ENCODE measurements at places on chromosomes 1 and 21.

- no peak for DNase-seq
Measured at GRCh38 chr1:98048751-98049325, 128.0 kb upstream of the DPYD start.

- no peak for DNase-seq
Measured at GRCh38 chr1:219713981-219714381, 101.1 kb upstream of the ZC3H11B start.

GRCh38 chr1:178946416-178946815 is 75.5 kb upstream of the ANGPTL1 start:
- no peak for DNase-seq

- no peak for DNase-seq
Measured at GRCh38 chr1:200015811-200016210, 11.7 kb upstream of the NR5A2 start.

DNA sequence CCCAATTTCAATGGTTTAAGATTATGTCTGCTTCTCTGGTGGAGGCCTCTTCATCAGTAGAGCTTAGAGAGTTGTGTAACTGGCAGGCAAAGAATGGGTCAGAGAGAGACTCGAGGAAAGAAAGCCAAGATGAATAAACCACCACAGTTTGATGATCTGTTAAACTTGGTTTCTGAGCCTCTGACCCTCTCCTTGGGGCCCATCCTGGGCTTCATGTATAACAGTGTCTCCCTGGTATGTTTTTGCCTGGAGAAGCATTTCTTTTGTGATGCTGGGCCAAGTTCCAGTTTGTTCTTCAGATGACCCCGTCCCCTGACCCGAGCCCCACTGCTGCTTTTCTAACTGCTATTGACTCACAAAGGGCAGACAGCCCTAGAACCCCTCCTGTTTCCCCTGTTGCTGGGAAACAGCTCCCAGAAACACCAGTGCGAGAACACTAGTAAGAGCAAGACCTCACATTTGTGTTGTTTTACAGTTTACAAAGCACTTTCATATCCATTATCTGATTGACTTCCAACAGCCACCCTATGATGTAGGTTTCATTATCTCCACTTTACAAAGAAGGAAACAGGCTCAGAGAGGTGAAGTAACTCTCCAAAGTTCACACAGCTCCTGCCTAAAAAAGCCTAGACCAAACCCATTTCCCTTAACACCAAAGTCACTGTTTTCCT is 9.0 kb downstream of the CD2 start:
- DNase-seq: no peak

DNA sequence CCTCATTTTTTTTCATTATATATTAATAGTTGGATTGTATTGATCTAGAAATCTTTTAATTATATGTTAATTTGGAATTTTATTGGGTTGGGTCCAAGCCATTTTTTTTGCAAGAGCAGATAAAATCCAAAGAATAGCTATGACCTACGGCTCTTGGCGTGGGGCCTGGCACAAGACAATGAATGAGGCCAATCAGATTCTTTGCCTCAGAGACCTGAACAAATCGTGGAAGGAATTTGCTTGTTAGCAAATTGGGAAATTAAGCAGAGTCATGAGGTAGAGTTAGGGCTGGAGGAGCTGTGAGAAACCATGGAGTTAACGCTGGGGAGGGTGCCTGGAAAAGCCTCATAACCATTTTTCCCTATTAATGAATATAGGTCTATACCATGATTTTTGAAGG is 40.1 kb downstream of the CAMSAP2 start:
- DNase-seq: no peak

- DNase-seq: no peak
Measured at GRCh38 chr1:65056866-65057265, 90.5 kb upstream of the JAK1 start.

DNA sequence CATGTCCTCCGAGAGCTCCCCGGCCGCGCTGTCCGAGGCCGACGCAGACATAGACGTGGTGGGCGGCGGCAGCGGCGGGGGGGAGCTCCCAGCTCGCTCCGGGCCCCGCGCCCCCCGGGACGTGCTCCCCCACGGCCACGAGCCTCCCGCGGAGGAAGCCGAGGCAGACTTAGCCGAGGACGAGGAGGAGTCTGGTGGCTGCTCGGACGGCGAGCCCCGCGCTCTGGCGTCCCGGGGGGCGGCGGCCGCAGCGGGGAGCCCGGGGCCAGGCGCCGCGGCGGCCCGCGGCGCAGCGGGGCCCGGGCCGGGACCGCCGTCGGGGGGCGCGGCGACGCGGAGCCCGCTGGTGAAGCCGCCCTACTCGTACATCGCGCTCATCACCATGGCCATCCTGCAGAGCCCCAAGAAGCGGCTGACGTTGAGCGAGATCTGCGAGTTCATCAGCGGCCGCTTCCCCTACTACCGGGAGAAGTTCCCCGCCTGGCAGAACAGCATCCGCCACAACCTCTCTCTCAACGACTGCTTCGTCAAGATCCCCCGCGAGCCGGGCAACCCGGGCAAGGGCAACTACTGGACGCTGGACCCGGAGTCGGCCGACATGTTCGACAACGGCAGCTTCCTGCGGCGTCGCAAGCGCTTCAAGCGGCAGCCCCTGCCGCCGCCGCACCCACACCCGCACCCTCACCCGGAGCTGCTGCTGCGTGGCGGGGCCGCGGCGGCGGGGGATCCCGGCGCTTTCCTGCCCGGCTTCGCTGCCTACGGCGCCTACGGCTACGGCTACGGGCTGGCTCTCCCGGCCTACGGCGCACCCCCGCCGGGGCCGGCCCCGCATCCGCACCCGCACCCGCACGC is 547 bp downstream of the FOXD2 start:
- no peak for DNase-seq

GRCh38 chr1:112477550-112477949 is 31.2 kb upstream of the WNT2B start:
- no peak for DNase-seq

GRCh38 chr1:155202198-155202597 is 5.5 kb downstream of the THBS3 start:
- DNase-seq: no peak

- DNase-seq: no peak
Measured at GRCh38 chr1:66373157-66373591, 160.8 kb upstream of the SGIP1 start.

GRCh38 chr1:245045087-245045881 is 109.5 kb upstream of the KIF26B start:
- peak; percentile 88 for DNase-seq

DNA sequence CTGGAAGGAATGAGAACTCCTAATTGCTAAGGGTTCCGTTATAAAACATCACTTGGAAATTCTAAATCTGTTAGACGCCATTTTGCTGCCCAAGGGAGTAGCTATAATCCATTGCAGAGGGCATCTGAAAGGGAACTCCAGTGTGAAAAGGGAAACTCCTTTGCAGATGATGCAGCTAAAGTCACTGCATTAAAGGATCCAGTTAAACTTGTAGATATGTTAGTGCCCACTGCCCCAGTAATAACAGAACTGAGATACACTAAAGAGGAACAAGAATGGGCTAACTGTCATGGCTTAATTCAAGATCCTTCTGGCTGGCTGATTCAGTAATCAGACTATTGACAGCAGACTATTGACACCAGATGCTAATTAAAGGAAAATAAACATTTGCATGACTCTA is 81.8 kb upstream of the KIAA0040 start:
- no peak for DNase-seq

GRCh38 chr1:7551442-7551841 is 219.7 kb upstream of the VAMP3 start:
- no peak for DNase-seq

- DNase-seq: no peak
Measured at GRCh38 chr1:150511985-150512660, 3.4 kb upstream of the FALEC start.

DNA sequence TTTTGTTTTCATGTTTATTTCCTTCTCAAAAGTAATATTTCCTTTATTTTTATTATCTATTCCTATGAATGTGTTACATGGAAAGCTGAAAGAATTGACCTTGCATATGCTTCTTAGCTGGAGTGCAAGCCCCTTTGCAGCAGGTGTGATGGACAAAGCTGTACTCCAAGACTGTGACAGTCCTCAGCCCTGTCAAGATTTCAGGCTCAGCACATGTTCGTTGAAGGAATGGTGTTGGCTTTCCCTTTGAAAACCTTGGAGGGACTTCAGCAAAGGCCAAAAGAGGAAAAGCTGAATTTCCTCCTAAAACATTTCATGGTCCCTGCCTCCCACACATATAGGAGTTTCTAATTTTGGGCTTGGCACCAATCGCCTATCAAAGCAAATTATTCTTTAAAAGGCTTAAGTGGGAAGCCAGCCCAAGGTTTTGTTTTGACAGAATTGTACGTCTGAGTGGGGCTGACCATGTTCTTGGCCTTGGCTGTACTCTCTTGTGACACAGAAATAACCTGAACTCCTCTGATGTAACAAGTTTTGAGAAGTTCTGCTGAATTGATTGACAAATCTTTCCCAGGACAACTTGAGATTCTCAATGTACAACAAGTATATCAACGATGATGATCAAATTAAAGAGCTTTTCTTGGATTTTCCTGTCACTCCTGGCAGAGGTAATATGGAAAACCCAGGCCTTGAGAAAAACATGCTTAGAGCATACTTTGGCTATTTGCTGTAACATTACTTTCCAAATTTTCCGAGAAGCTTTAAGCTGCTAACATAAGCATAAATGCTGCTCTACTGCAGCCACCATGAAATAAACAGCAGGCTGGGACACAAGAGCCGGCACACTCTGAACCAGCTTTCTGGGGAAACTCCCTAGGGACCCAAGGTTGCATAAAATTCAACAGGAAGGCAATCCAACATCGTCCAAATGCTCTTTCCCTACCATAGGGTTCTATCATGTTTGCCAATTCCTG is 135.7 kb upstream of the ZNF648 start:
- no peak for DNase-seq

DNA sequence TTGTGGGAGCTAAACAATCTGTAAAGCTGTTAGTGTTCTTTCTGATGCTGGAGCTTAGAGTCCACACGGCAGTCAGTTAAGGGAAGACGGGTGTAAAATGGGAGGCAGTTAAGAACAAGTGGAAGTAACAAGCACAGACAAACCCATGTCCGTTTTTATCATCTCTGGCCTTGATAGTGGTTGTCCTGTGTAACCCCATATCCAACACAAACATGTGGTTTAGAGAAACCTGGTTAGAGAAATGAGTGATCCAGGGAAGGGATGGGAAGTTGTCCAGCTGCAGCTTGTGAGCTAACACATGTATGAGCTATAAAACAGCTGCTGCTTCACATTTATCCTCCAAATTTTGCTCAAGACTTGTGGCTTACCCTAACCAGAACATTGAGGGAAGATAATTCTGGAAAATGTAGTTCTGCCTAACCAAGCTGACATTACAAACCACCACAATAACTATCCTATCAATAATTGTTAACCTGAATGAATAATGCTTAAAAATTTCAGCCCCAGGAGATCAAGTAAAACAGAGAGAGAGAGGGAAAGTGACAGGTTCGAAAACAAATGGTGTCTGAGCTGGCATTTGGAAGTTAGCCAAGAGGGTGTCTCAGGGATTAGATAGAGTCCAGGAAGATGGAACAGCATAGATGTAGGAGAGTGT is 10.6 kb upstream of the C1orf162 start:
- DNase-seq: no peak

GRCh38 chr1:101167891-101168290 is 68.9 kb upstream of the S1PR1 start:
- no peak for DNase-seq

- no peak for DNase-seq
Measured at GRCh38 chr1:173329726-173330125, 122.6 kb upstream of the TNFSF4 start.

DNA sequence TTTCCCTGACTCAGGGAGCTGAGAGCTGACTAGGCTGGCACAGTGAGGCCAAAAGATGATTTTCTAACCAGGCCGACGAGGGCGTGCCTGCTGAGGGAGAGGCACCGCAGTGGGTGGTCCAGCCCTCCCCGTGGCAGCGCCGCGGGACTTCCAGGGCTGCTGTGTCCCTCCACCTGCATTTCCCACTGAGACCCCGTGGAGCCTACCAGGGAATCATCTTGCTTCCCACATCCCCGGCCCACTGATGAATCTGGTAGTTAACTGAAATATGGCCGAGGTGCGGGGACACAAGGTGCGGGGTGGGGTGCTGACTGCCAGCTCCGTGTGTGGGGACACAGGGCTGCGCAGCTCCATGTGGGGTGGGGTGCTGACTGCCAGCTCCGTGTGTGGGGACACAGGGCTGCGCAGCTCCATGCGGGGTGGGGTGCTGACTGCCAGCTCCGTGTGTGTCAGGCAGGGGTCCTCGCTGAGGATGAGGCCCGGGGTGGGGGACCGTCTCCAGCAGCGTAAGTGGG is 10.4 kb downstream of the WRAP73 start:
- DNase-seq: no peak

- DNase-seq: no peak
Measured at GRCh38 chr1:6982443-6982842, 197.2 kb downstream of the CAMTA1 start.

DNA sequence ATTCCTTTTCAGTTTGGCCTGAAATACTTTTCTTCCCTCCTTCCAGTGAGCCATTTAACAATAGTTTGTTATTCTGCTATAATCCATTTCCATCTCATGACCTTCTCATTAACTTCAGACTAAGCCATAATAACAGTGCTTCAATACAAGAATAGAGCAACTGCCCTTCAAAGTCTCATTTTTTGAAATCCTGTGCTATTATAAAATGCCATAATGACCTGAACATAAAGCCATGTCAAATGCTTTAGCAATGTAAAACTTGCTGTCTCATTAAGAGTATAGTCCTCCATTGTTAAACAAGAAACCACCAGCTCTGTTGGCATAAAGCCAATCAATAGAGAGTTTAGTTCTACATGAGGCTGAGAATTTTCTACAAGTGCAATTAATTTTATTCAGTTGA is 9.6 kb upstream of the PIGK start:
- no peak for DNase-seq

- DNase-seq: no peak
Measured at GRCh38 chr1:12501661-12502060, 116.3 kb downstream of the DHRS3 start.

GRCh38 chr1:205420938-205421337 is 918 bp downstream of the LEMD1 start:
- DNase-seq: no peak

GRCh38 chr1:66283622-66284041 is 250.3 kb upstream of the SGIP1 start:
- DNase-seq: no peak

- peak; percentile 61 for DNase-seq
Measured at GRCh38 chr1:166843769-166844596, 4.7 kb downstream of the POGK start.

- DNase-seq: no peak
Measured at GRCh38 chr1:43958351-43959255, 11.2 kb upstream of the DPH2 start.
